GOT3 (cell line): ENCODE measurements at places on chromosomes 1 and 21.

GRCh38 chr1:155202731-155203515, 4.8 kb downstream of the THBS3 start:
- no peak for DNase-seq

GRCh38 chr1:151907363-151908139, 1.8 kb downstream of the THEM4 start:
- no peak for DNase-seq

DNA sequence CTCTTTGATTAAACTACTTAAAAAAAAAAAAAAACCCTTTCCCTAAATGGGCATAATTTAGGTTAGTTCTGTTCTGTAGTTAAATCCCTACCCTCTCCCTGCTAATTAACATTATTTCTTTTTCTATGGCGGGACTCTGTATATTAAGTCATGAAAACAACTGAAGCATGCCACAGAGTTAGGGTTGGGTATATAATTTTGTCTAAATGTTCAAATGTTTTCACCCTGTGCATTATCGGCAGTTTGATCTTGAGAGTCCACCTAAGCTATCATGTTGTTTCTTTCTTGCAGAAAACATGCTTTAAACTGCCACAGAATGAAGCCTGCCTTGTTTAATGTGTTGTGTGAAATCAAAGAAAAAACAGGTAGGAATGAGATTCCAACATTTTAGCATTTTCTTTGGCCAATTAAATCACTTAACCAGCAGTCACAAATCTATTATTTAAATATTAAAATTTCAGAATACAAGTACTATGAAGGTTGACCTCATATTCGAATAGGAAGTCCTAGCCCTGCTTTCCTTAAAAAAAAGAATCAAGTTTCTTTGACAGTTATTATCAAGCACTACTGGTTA, 4.0 kb downstream of the PBX1 start:
- DNase-seq: no peak

DNA sequence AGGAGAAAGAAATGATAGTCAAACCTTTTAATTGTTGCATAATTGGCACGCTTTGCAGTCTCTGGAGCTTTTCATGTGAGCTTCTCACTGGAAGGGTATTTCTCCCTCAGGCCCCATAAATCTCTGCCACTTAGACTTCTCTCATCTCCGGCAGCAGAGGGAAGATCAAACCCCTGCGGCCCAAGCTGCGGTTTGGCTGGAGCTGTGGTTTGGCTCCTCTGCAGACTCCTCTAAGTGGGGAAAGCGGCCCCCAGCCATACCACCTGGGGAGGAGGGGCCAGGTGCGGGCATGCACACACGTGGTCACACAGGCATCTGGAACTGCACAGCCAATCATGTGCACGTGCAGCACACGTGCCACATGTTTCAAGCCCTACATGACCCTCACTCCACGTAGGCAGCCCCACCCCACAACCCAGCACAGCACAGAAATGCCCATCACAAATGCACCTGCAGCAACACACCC, 58.3 kb downstream of the UBE2T start:
- DNase-seq: peak; percentile 70

- no peak for DNase-seq
Observed at GRCh38 chr1:177174921-177175634, 4.3 kb downstream of the BRINP2 start.

DNA sequence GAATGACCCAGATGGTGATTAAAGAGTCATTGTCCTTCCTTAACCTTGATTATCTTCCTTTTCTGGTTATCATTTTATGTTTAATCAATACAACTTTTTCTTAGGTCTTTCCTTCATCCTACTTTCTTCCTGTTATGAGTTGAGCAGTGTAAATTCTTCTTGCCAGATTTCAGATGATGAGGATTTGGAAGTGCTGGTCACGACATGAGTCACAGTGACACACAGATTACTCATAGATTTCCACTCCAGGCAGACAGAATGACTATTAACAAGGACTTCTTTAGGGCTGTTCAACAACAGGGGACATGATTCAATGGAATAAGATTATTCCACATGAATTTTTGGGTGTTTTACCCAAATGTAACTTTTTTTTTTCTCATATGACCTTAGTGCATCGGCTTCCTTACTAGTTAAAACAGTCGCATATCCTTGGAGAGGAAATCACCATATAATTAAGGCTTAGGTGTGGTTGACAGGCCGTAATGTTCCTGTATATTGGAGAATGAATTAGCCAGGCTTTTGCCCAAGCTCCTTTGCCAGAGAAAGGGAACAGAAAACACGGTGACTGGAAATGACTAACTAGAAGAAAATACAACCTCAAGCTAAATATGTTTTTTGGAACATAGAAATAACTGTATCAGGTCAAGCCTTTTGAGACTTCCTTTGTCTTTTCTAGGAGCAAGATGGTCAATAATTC, 44.2 kb downstream of the PRRX1 start:
- peak; percentile 53 for DNase-seq

DNA sequence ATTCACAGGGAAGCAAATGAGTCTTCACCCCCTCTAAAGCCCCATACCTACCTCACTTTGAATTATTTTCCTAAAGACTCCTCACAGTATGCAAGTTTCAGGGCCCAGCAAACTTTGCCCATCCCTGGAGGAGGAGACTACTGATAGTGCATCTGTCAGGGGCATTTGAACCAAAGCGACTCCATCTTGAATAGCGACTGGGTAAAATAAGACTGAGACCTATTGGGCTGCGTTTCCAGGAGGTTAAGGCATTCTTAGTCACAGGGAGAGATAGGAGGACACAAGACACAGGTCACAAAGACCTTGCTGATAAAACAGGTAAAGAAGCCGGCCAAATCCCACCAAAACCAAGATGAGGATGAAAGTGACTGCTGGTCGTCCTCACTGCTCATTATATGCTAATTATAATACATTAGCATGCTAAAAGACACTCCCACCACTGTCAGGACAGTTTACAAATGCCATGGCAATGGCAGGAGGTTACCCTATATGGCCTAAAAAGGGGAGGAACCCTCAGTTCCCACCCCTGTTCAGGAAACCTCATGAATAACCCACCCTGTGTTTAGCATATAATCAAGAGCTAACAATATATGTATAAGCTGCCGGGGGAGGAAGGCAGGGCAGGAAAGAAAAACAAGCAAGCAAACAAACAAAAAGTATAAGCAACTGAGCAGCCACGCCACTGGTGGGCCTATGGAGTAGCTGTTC, 3.3 kb upstream of the PKNOX1 start:
- no peak for DNase-seq

GRCh38 chr21:40706176-40706575, 140.8 kb downstream of the DSCAM start:
- DNase-seq: no peak

GRCh38 chr1:43937179-43937865, 3.7 kb downstream of the ARTN start:
- no peak for DNase-seq

DNA sequence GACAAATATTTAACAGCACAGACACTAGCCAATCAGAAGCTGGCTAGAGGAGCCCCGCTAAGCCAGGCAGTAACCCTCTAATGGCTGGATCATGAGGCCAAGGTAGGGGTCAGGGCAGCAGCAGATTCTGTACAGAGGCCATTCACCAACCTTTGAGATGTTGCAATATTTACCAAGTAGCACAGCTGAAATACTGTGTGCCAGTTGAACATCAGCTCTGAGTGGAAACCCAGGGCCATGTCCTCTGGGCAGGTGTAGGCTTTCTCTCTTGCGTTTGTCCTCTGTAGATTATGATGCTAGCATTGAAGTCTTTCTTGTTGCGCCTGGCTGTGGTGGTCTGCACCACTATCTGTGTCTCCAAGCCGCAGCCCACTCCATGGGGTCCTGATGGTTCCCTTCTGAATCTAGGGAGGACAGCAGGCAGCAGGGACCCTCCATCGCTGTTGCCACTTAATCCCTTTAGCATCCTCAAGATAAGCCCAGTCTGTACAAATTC, 2.5 kb upstream of the COG2 start:
- no peak for DNase-seq

- no peak for DNase-seq
Observed at GRCh38 chr1:5264476-5264875, 610.1 kb downstream of the AJAP1 start.

- no peak for DNase-seq
Observed at GRCh38 chr1:153728305-153729066, 636 bp downstream of the INTS3 start.
